Prostate gland (tissue), 2 donors: ENCODE measurements at places on chromosomes 12 and 14.

- no peaks in the 10 kb centered on the region for H3K27me3 ChIP-seq
- no peak for DNase-seq
- no peaks in the 10 kb centered on the region for H3K4me1 ChIP-seq
- no peak overlapping the region for H3K27ac ChIP-seq
These were observed 101.0 kb downstream of the RTN1 start for GRCh38 chr14:59769586-59769985.

- no peak for DNase-seq
- H3K4me3 ChIP-seq, result no peak overlapping the region
- no peak overlapping the region for H3K27ac ChIP-seq
- no peaks in the 10 kb centered on the region for H3K27me3 ChIP-seq
- no peaks in the 10 kb centered on the region for H3K4me1 ChIP-seq
These were observed 221.8 kb downstream of the TMEM121 start for GRCh38 chr14:105748204-105748578.

- no peak for DNase-seq
- H3K27me3 ChIP-seq, result no peaks in the 10 kb centered on the region
- no peaks in the 10 kb centered on the region for H3K4me1 ChIP-seq
- no peak overlapping the region for H3K4me3 ChIP-seq
- no peaks in the 10 kb centered on the region for H3K36me3 ChIP-seq
These were observed 28.9 kb downstream of the ANO6 start for GRCh38 chr12:45244561-45245343.

GRCh38 chr12:8662593-8662992, at the start of gene MFAP5:
TSS of gene MFAP5 (minus strand) at chr12:8662826. CDS start at chr12:8662104, 722 bp downstream.
- H3K4me1 ChIP-seq, result no peaks in the 10 kb centered on the region
- no peaks in the 10 kb centered on the region for H3K27me3 ChIP-seq
- H3K27ac ChIP-seq, result no peak within 1 kb of the TSS
- no peaks in the 10 kb centered on the region for H3K36me3 ChIP-seq

DNA sequence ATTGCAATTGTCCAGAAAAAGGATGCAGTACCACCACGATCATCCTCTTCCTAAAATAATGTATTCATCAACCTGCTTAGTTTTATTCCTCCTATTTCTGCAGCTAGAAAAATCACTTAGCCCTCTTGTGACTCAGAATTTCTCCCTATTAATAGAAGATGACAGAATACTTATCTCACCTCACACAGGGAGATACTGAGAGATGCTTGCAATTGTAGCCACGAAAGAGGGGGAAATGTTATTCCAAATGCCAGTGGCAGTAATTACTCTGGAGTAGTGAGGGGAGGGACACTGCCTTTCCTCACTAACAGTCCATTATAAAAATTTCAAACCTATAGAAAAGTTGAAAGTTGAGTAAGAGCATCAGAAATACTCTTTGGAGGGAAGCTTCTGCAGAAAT, 11.8 kb upstream of the DUSP6 start:
- DNase-seq, result no peak
- H3K36me3 ChIP-seq, result no peaks in the 10 kb centered on the region
- no peak overlapping the region for H3K4me3 ChIP-seq
- H3K27me3 ChIP-seq, result no peaks in the 10 kb centered on the region
